HuH-7.5 (cell line): ENCODE measurements at places on chromosomes 6 and 20.

- no peak for DNase-seq
Observed at GRCh38 chr20:50629670-50630045, 61.7 kb downstream of the RIPOR3 start.

DNA sequence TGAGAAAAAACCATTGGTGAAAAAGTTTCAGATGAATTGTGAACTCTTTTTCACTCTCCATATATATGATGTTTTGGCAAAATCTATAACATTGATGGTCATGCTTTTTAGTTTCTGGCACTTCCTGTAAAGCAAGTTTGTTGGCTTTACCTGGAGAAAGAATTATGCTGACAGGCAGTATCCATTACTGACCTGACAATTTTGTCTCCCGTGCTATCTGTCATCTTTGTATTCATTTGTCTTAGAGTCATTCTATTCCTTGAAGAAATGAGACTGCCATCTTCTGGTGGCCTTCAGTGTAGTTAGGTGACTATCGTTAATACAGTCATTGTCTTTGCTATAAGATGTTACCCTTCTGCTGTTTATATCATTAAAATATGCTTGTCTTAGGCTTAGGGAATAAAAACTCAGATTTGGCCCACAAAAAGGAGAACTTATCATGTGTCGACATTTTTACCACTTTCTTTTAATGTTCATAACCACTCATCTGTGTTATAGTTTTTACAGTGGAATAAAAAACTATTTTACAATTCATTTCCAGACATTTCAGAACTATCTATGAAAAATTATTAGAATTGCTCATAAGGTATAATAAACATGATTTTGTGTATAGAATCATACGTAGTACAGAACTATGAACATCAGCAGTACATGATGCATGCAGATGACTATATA lies 707.0 kb downstream of the EPM2A start:
- no peak for DNase-seq

DNA sequence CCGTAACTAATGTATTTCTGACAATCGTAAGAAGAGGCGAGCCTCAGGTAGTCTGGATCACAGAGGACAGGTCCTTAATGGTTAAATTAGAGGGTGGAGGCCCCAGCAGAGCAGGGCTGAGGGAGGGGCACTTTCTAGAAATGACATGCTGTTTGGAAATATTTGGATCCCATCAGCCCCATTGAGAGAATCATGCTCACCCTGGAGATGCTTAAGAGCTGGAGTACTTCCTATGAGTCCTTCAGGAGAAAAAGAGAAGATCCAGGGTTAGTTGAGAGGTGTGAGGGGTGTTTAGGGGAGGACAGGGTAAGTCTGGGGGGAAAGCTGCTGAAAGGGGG lies 123.0 kb downstream of the TCP11 start:
- DNase-seq: no peak

GRCh38 chr6:39303425-39304153 lies 10.6 kb downstream of the KCNK17 start:
- DNase-seq: no peak

DNA sequence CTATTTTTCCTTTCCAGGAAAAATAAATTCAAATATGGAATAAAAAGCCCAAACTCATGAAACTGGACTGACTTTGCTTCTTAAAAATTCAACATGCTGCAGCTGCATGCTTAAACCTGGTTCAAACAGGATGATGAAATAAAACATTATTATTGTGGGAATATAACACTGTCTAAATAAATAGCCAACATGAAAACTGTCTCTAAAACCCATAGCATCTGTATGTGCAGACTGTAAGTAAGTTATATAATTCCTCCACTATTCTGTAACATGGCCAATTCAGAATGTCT lies 30.4 kb upstream of the AHI1 start:
- DNase-seq: no peak

GRCh38 chr6:15500078-15500740 lies 162.6 kb downstream of the DTNBP1 start:
- DNase-seq: no peak

DNA sequence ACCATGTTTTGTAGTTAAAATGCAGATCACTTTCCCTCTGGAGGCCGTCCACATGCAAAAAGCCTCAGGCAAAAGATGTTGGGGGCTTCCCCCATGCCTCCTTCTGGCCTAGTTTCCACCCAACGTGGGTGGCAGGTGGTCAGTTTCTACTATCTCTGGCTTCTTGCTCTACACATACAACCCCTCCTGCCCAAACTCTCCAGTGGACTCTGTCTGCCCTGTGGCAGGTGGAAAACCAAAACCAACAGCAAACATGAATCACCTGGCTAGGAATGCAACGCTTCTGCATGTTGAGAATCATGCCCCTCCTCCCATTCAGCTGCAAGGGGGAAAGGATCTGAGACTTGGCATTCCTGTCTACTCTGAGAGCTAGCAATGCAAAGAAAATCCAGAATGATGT lies 94.8 kb downstream of the MBOAT1 start:
- DNase-seq: no peak

DNA sequence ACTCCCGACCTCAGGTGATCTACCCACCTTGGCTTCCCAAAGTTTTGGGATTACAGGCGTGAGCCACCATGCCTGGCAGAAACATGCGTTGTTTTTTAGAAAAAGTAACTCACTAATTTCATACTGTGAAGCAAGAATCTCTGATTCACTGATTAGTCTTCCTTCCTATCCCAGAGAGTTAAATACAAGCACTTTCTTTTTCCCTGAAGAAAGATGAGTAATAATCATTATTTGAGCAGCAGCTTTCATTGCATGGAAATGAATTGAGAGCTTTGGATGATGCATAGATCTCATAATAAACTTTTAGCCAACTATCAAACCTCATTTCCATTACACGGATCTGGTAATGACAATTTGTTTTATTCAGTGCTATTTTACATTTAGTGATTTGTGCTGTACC lies 892.5 kb upstream of the EYS start:
- DNase-seq: no peak

DNA sequence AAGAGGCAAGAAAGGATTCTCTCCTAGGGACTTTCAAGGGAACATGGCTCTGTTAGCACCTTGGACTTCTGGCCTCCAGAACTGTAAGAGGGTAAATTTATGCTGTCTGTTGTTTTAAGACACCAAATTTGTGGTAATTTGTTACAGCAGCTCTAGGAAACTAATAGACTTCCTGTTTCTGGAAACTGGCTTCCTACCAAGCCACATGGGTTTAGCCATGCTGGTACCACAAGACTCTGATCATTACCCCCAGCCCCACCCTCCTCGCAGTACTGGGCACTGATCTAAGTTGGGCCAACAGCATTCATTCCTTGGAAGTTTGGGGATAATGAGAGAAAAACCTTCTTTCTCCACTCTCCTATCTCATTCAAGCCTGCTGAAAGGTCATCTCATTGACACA lies 109.5 kb upstream of the SMLR1 start:
- no peak for DNase-seq

DNA sequence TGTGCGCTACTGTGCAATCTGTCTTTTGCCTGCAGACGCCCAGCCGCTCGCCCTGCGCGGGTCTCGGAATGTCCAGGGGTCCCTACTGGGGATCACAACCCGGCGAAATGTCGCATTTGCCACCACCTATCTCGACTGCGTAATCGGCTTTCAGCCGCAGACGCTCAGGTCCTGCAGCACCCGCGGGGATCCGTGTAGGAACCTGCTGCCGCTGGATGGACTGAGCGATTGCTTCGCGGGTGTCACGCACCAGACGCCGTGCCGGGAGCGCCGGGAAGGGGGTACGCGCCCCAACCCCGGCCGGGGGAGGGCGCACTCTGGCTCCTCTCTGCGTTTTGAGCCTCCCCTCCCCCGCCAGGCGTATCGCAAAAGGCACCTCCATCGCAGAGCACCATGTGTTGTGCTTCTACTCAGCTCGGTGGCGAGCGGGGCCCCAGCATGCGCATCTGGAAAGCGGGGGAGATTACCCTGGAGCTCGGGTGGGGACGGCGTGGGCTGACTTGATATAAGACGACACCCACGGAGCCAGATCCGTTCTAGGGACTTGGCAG lies 747 bp upstream of the PTPRA start:
- peak; percentile 56 for DNase-seq

- no peak for DNase-seq
Observed at GRCh38 chr20:42656130-42656529, 533.6 kb downstream of the PTPRT start.

GRCh38 chr6:126339796-126340609 lies at the start of gene CENPW:
Gene CENPW (plus strand): TSS chr6:126340115. CDS start chr6:126340274, 159 bp downstream.
- peak; percentile 51 for DNase-seq

- DNase-seq: no peak
Observed at GRCh38 chr20:32792316-32792715, 27.4 kb upstream of the MAPRE1 start.

GRCh38 chr20:18611492-18611891 lies 23.6 kb downstream of the DTD1 start:
- no peak for DNase-seq

GRCh38 chr6:11795403-11795802 lies 16.8 kb upstream of the ADTRP start:
- peak; percentile 21 for DNase-seq

GRCh38 chr20:5526516-5526915 lies 209.8 kb upstream of the PROKR2 start:
- no peak for DNase-seq

DNA sequence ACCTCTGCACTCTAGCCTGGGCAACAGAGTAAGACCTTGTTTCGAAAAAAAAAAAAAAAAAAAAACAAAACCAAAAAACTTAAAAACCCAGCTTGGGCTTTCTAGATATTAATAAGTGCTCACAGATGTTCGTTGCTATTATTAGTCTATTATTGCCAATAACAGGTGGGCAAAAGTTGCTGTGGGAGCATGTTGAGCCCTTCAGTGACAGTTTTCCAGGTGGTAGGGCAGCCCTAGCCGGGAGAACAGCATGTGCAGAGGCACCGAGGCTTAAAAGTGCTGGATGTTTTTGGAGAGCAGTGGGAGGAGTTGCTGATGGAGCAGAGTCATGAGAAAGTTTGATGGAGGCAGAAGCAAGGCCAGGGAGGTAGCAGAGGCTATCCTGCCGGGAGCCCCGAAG lies 4.4 kb downstream of the PPP1R16B start:
- no peak for DNase-seq

- DNase-seq: no peak
Observed at GRCh38 chr20:38833154-38833856, 27.8 kb downstream of the PPP1R16B start.

GRCh38 chr20:10576411-10577090 lies 97.2 kb downstream of the JAG1 start:
- DNase-seq: no peak

DNA sequence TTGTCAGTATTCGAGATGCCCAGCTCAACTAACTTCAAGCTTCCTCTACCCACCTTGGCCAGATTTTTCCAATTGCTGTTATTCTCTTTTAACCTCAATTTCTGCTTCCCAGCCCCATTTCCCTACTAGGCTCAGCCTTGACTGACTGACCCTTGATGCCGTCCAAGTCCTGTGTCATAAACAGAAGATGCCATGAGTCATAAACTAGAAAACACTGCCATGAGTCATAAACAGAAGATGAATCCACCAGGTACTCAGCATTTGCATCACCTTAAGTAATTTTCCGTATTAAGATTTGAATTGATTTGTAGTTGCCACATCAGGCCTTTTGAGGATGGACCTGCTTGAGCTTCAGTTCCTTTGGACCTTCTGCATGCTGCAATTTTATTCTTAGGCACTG lies 123.8 kb downstream of the FAM83B start:
- DNase-seq: no peak

GRCh38 chr20:46051556-46052308 lies 22.7 kb downstream of the SLC12A5 start:
- DNase-seq: no peak

DNA sequence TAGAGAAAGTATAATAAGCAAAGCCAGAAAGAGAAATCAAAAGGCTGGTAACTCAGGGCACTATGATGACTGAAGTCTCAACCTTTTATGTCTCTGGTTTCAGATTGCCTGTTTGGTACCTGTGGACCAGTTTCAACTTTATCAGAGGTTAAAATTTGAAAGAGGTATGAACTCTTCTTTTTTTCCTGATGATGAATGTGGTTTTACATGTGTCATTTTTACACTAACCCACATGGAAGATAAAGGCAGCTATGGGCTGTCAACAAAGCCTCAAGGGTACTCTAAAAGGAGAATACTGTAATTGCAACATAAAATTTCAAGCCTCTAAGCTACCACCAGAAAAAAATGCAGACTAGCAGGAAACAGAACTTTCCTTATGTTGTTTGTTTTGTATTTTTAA lies 52.4 kb downstream of the RNF144B start:
- no peak for DNase-seq

- no peak for DNase-seq
Observed at GRCh38 chr6:139530561-139530960, 156.1 kb upstream of the CITED2 start.

GRCh38 chr20:46291401-46291800 lies 16.9 kb downstream of the CDH22 start:
- no peak for DNase-seq

GRCh38 chr6:75347898-75348610 lies 63.5 kb upstream of the TMEM30A start:
- no peak for DNase-seq
